ENCODE measurements at places on chromosomes 11 and 22.

- DNase-seq, result no peak
These were observed 14.0 kb upstream of the NRGN start for GRCh38 chr11:124725719-124726105.

GRCh38 chr11:72380132-72380503 lies 54.2 kb downstream of the CLPB start:
- DNase-seq, result no peak

DNA sequence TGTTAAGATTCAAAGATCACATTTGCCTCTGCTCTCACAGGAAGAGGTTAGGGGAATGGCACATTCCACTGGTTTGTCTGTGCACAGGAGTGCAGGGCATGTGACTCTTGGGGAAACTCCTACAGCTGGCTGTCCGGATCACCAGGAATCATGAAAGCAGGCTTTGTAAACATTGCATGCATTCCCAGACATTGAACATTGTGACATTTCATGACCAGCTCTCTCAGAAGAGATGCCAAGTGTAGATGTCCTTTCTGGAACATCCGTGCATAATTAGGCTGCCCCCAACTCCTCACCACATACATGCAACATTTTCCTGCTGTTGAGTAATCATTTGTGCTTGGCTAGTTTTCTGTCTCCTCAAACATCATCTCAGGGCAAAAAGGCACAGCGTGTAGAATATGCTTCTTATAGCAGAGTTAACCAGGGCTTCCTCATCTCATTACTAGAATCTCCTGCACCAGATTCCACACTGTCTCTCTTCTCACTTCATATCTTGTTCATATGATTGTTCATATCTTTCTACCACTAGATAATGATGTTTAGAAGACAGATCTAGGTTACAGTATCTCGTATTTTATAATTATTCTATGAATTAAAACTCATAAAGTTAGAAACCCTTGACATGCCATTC lies 694.7 kb downstream of the NTM start:
- no peak for DNase-seq

DNA sequence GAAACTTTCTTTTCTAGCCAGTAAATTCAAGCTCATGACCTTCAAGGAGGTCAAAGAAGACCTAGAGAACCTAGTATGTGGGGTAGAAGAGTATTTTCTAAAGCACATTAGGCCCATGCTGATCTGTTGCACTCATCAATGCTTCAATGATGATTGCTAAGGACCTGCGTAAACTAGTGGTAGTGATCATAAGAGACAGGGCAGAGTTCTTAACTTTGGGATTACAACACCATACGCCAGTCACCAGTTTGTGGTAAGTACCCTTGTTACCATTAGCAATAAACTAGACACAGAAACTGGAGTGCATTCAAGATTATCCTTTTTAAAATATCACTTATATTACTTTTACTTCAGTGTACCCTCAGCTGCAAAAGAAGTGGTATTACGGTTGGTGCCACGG lies 490.3 kb downstream of the BUD13 start:
- no peak for DNase-seq

- no peak for DNase-seq
These were observed 34.1 kb downstream of the YPEL1 start for GRCh38 chr22:21701384-21701971.

GRCh38 chr11:15307619-15308024 lies 192.9 kb downstream of the INSC start:
- DNase-seq, result no peak

DNA sequence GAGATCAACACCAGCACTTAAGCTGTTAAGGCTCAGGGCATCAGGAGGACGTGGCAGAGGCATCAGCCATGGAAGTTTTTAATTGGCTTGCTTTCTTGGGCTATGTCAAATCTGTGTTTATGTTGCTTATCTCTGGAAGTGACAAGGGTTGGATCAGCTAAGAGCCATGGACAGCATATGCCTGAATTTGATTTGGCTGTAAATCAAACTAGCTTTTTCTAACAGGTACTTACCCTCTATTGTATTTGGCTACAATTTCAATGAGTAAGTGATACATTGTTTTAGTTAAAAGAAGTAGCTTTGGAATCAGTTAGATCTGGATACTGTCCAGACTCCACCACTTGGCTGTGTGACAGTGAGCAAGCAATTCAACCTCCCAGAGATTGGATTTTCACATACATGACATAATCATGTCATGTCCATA lies 936.6 kb downstream of the OPCML start:
- DNase-seq, result no peak

GRCh38 chr22:33599596-33599995 lies 320.7 kb downstream of the LARGE1 start:
- DNase-seq, result no peak

DNA sequence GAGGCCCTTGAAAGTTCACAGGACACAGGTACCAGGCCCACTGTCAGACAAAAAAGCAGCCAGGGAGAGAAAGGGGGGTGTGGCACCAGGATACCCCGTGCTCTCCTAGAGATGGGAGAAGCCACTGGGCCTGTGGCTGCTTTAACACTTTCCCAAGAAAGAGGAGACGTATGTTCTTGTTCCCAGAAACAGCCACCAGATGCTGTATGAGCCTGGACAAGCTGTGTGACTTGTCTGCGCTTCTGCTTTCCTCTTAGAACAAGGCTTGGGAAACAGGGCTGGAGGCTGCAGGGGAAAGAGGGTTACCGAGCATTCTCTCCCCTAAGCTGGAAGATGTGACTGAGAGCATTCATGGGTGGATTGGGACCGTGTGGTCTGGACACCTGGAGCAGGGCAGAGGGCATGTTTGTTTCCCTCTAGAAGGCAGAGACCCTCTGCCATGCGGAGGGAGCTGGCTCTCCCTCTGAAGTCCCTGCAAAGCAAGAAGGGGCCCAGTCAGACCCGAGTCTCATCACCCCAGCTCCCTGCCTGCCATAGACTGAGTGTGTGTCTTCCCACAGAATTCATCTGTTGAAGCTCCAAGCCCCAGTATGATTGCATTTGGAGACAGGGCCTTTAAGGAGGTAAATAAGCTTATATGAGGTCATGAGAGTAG lies 74.1 kb downstream of the TRIM29 start:
- no peak for DNase-seq

- DNase-seq, result peak; percentile 37
These were observed 561 bp downstream of the TRMT112 start for GRCh38 chr11:64316672-64317324.

- no peak for DNase-seq
These were observed 3.8 kb downstream of the ACY3 start for GRCh38 chr11:67646535-67647336.
